ENCODE measurements at places on chromosomes 13 and 19. TPM values are rescaled to one million over a fixed set of nuclear protein-coding genes. Genes with fewer than 3 reads are reported as not detected.

WDR88 gene
- 0.31 TPM for total RNA-seq

GPR18 gene
- total RNA-seq = not detected

OR4F17 gene
- not detected for total RNA-seq

SIGLEC5 gene
- not detected for total RNA-seq

TLE6 gene
- 4.0 TPM for total RNA-seq

ZNF30 gene
- total RNA-seq = 5.3 TPM

NLRP4 gene
- total RNA-seq = not detected

CILP2 gene
- total RNA-seq = 0.46 TPM

IL4I1 gene
- total RNA-seq = 1.5 TPM

ANGPTL8 gene
- total RNA-seq = not detected

PTGER1 gene
- total RNA-seq = 2.2 TPM

ZNF682 gene
- total RNA-seq = 4.5 TPM

KLHL1 gene
- total RNA-seq = not detected

- no peak for DNase-seq
- no peak overlapping the region for H3K27ac ChIP-seq
- H3K4me1 ChIP-seq = no peaks in the 10 kb centered on the region
- H3K4me3 ChIP-seq = no peak overlapping the region
- no peaks in the 10 kb centered on the region for H3K27me3 ChIP-seq
These were observed 504.8 kb downstream of the SLITRK1 start for GRCh38 chr13:83377491-83377890.

- DNase-seq = no peak
- H3K36me3 ChIP-seq = peaks cover 18% of the 10 kb centered on the region
- H3K27ac ChIP-seq = no peak overlapping the region
- no peak overlapping the region for H3K4me3 ChIP-seq
- no peaks in the 10 kb centered on the region for H3K27me3 ChIP-seq
These were observed 2.8 kb downstream of the KMT2B start for GRCh38 chr19:35720648-35721047.

DNA sequence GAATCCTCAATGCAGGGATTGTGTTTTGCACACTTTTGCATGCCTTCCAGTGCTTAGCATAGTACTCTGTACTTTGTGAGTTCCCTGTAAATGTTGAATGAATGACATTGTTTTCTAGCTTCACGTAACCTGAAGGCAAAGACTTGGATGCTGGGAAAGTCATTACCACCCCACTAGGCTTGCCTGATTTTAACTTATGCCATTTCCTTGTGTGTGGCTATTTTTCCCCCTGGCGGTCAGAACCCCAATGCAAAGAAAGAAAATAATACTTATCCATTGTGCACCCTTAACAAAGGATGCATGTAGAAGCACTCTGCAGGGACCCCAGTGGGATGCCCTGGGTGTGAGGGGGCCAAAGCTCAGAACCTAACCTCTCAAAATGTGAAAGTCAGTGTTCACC lies 1.2 kb upstream of the ENOX1 start:
- H3K27me3 ChIP-seq = peaks cover under 1% of the 10 kb centered on the region
- no peak overlapping the region for H3K4me3 ChIP-seq
- no peak overlapping the region for H3K27ac ChIP-seq
- no peak for DNase-seq

DNA sequence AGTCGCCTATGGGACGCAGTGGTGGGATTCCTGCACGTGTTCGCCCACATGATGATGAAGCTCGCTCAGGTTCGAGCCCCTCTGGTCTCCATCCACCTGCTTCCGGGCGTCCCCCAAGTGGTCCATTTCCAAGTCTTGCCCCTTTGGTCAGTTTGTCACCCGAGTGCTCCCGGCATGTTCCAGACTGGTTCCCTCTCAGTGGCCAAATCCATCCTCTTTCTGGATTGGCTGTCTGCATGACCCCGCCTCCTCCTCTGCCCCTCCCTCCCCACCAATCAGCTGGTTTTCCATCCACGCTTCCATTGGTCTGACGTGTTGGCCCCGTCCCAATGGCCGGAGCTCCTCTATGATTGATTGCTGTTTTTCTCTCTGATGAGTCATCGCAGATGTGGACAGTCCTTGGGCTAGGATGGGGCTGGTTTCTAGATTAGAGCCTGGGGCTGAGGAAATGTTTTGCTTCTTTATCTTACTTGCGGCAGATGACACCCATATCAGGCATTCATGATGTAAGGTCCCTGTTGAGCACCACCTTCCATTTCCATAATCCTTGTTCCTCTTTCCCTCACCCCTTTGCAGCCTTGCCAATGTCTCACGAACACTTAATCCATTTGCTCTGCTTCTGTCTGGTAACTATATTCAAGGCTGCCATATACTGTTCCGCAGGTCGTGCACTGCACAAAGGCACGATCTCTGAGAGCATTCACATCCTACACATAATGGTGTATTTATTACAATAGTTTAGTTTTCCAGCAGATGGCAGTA lies 73.8 kb downstream of the MAP4K1 start:
- H3K27ac ChIP-seq = peak overlapping the region; percentile 32
- no peaks in the 10 kb centered on the region for H3K36me3 ChIP-seq
- peak; percentile 95 for DNase-seq
- peaks cover 15% of the 10 kb centered on the region for H3K4me1 ChIP-seq

GRCh38 chr13:51202477-51203046 lies 19.6 kb upstream of the FAM124A start:
- no peaks in the 10 kb centered on the region for H3K4me1 ChIP-seq
- no peak overlapping the region for H3K4me3 ChIP-seq
- H3K27ac ChIP-seq = no peak overlapping the region
- H3K36me3 ChIP-seq = no peaks in the 10 kb centered on the region

- H3K27ac ChIP-seq = no peak overlapping the region
- H3K36me3 ChIP-seq = 0 out of 2 replicates have a peak, but pooled peaks cover 3% of the 10 kb centered on the region
- no peaks in the 10 kb centered on the region for H3K4me1 ChIP-seq
- no peak for DNase-seq
- no peaks in the 10 kb centered on the region for H3K27me3 ChIP-seq
These were observed 8.6 kb downstream of the KCTD15 start for GRCh38 chr19:33805313-33805712.

DNA sequence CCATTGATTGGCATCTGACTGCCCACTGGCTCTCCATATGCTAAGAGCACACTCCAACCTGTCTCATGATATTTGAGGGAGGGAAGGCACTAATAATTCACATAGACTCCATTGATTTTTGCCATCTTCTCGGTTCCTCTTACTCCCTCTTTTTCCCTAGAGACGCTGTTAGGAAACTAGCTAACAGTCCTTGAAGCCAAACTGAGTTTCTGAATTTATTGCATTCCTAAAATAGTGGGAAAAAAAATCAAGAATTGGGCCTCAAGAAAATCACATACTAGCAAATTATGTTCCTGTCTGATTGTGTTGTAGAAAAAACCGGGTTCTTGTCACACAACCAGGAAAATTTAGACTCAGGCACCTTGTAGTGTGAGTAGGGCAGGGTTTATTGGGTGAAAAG lies 86.4 kb upstream of the SLC7A1 start:
- no peaks in the 10 kb centered on the region for H3K4me1 ChIP-seq
- no peaks in the 10 kb centered on the region for H3K27me3 ChIP-seq
- H3K27ac ChIP-seq = no peak overlapping the region
- H3K4me3 ChIP-seq = no peak overlapping the region

DNA sequence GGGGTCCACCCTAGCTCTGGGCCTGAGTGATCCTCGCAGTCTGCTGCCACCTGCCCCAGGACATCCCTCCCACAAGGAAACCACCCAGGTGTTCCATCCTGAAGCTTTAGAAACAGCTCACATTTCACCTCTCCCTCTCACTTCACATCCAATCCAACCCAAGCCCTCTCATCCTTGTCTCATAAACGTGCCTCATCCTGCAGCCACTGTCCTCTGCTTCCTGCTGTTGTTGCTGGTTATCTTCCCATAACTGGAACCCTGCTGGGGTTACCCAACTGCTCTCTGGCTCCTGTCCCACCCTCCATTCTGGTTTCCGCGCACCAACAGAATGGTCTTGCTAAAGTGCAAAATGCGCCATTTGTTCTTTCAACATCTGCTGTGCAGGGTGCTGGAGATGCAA lies 59.7 kb upstream of the MTIF3 start:
- H3K27me3 ChIP-seq = no peaks in the 10 kb centered on the region
- H3K27ac ChIP-seq = no peak overlapping the region
- no peaks in the 10 kb centered on the region for H3K4me1 ChIP-seq
- H3K4me3 ChIP-seq = no peak overlapping the region

DNA sequence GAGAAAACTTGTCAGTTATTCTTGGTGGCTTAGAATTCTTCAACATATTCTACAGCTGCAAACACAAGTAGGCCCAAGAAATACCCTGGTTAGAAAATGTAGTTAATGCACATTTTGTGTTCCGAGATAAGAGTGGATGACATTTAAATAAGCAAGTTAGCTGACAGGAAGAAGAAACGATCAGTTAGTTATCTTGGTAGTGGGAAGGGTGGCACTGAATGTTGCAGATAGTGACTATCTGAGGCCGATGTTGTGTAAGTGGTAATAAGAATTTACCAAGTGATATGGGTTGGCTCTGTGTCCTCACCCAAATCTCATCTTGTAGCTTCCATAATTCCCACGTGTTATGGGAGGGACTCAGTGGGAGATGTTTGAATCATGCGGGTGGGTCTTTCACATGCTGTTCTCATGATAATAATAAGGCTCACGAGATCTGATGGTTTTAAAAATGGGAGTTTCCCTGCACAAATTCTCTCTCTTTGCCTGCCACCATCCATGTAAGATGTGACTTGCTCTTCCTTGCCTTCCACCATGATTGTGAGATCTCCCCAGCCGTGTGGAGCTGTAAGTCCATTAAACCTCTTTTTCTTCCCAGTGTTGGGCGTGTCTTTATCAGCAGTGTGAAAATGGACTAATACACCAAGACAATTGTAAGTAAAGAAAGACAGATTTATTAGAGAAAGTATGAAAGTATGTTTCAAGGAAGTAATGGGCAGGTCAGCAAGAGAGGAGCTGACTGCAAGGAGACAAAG lies 10.9 kb upstream of the AKAP11 start:
- H3K4me3 ChIP-seq = no peak overlapping the region
- H3K27ac ChIP-seq = no peak overlapping the region
- H3K4me1 ChIP-seq = no peaks in the 10 kb centered on the region
- H3K27me3 ChIP-seq = no peaks in the 10 kb centered on the region

DNA sequence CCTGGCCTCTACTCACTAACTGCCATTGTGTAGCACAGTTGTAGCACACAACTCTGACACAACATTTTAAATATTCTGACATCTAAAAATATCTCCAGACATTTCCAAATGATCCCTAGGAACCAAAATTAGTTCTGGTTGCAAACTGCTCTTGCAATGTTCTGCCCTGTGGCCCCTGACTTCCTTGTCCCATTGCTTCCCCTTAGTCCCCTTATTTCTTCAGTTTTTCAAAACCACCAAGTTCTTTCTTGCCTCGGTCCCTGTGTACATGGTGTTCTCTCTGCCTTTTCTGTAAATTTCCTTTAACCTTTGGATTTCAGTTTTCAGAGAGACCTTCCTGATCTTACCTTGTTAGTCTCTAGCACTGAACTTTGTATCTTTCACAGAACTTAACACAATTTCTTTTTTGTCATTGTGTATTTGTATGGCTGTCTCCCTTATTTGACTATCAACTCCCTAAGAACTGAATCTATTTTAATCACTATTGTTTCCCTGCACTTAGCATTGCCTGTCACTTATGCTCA lies 87.6 kb upstream of the MLNR start:
- DNase-seq = no peak
- H3K4me1 ChIP-seq = no peaks in the 10 kb centered on the region
- H3K36me3 ChIP-seq = peaks cover 8% of the 10 kb centered on the region
- no peaks in the 10 kb centered on the region for H3K27me3 ChIP-seq

DNA sequence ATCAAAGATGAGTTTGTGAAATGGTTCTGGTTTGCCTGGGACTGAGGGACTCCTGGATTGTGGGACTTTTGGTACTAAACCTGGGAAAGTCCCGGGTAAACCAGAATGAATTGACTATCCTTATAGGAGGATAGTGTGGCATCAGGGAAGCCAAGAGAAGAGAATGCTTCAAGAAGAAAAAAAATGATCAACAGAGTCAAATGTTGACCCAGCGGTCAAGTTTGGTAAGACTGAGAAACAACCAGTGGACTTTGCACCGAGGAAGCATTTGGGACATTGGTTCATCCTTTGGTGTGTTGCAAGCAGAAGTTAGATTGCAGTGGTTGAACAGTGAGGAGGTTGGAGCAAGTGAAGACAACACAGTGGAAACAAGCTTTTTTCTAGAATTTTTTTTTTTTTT lies 33.5 kb downstream of the CLEC17A start:
- H3K27ac ChIP-seq = no peak overlapping the region
- no peak overlapping the region for H3K4me3 ChIP-seq
- H3K36me3 ChIP-seq = no peaks in the 10 kb centered on the region
- H3K4me1 ChIP-seq = no peaks in the 10 kb centered on the region

DNA sequence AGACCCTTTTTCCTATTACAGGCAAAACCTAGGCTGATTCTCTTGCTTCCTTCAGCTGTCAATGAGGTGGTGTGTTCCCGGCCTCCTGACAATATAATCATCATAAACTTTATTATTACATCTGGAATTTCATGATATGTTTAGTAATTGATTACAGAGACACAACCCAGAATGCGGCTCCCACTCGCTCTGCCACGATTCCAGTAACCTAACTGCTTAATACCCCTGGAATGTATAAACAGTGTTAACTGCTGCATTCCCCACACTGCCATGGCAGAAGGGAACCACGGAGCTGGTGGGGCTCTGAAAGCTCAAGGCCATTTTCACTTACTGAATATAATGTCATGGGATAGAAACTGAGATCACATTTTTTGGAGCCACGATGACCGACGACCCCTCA lies 17.1 kb downstream of the TSHZ3 start:
- no peaks in the 10 kb centered on the region for H3K4me1 ChIP-seq
- H3K4me3 ChIP-seq = no peak overlapping the region
- H3K36me3 ChIP-seq = no peaks in the 10 kb centered on the region
- no peaks in the 10 kb centered on the region for H3K27me3 ChIP-seq
- no peak for DNase-seq

- no peak overlapping the region for H3K4me3 ChIP-seq
- H3K27ac ChIP-seq = no peak overlapping the region
- no peaks in the 10 kb centered on the region for H3K27me3 ChIP-seq
These were observed 3.0 kb downstream of the HOOK2 start for GRCh38 chr19:12772323-12772722.

- no peak for DNase-seq
- no peaks in the 10 kb centered on the region for H3K27me3 ChIP-seq
- no peaks in the 10 kb centered on the region for H3K36me3 ChIP-seq
- peaks cover 23% of the 10 kb centered on the region for H3K4me1 ChIP-seq
- peak overlapping the region; percentile 36 for H3K4me3 ChIP-seq
These were observed 3.6 kb downstream of the C2CD4C start for GRCh38 chr19:405121-405965.
